RCC 7860 (cell line): ENCODE measurements at places on chromosomes 2 and 18.

DNA sequence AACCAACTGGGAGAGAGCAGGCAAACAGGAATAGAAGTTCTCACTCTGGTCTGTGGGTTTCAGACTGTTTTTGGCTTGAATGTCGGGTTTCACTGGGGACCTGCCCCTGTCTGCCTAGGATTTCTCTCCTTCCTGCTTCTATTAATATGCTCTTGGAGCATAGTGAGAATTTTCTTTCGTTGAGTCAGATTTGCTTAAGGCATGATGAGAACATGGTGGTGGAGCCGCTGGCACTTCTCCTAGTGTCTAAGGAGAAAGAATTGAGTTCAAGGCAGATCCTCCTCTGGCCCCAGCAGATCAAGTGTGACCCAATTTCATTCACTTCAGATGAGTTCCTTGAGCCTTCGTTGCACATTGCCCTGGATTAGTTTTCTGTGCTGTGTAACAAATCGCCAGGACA, 103.9 kb upstream of the HS6ST1 start:
- no peak for DNase-seq

- no peak for DNase-seq
Measured at GRCh38 chr2:28547906-28548600, 52.2 kb downstream of the PLB1 start.

DNA sequence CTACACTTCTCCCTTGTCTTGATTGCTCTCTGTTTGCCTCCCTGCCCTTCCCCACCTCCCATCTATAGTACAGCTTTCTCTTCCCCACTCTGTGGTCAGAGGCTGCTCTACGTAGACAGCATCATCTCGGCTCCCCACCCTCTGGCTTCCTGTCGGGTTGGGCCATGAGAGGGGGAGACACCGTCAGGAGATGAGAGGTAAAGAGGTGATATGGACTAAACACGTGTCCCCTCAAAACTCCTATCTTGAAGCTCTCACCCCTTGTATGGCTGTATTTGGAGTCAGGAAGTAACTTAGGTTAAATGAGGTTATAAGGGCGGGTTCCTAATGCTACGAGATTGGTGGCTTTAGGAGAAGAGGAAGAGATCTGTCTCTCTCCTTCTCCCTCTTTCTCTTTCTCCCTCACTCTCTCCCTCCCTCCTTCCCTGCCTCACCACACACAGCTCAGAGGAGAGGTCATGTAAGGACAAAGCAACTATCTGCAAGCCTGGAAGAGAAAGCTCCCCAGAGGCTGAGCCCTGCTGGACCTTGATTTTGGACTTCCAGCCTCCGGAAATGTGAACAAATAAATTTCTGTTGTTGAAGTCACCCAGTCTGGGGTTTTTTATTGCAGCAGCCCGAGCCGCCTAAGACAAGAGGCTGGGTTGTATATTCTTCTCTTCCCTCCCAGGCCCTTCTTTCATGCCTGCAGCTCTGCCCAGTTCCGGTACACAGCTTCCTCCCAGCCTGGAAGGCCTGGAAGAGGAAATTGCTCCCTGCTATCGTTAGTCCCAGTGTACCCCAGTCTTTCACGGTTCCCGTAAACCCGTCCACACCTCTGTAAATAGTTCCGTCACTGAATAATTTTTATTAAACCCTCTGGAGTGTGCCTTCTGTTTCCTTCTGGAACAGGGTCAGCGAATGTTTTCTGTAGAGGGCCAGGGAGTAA, 138.0 kb downstream of the AKAIN1 start:
- DNase-seq: no peak

DNA sequence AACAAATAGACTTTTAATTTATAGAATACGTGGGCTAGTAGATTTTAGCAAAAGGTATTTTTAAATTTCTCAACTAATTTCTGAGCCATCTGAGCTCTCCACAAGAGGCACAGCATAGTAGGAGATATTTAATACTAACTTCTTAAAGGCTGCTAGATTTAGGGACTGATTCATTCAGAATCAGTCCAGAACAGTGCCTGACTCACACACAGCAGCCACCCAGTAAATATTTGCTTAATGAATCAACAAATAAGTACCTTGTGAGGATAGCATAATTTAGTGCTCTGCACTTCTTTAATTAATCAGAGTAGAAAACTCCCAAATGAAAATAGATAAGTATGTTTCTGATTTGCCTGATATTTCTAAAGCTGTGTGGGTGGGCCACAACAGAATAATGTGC, 35.6 kb upstream of the SYT4 start:
- no peak for DNase-seq

- no peak for DNase-seq
Measured at GRCh38 chr2:103496850-103497249, 735.0 kb downstream of the TMEM182 start.

DNA sequence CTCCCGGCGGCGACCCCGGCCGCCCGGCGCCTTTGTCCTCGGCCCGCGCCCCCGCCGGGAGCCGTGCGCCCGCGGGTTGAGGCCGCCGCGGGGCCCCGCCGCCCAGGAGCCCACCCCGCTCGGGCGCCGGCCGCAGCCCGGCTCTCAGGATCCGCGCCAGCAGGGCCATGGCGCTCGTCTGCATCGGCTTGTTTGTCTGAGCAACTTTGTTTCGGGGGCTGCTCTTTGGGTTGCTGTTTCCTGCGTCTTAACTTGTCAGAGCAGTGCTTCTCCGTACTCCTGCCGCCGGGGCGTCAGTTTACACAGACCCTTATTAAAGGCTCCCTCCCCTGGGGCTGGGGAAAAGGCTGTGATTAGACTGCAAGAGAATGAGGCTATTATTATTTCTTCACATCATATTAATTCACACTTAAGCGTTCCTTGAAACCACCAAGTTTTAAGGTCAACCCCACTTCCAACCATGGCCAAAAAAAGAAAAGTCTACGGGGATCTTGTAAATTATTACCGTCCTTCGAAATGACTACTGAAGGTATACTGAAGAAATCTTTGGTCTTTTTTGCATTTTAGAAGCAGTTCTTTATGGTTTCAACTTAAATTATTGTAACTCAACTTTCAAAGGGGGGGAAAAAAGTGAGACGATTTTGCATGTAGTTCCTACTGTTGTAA, at the start of gene CYP27C1:
TSS of gene CYP27C1 (minus strand) at position 198 of the 666 bp plus-strand sequence. CDS start at position 169, 29 bp downstream.
- no peak for DNase-seq

DNA sequence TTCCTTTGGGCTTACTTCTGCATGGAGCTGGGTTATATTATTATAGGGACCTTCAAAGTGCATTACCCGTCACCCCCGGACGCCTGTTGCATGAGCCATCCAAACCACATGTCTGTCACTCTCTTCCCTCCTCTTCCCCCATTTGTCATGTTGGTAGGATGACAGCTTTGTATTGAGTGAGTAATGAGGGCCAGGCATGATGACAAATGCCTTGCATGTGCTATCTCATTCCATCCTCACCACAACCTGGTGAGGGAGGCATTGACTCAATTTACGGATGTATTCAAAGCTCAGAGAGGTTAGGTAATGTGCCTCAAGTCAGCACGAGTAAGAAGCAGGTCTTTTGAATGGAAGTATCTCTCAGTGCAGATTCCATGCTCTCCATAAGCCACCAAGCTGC, 510.5 kb upstream of the TNP1 start:
- DNase-seq: peak; percentile 97

DNA sequence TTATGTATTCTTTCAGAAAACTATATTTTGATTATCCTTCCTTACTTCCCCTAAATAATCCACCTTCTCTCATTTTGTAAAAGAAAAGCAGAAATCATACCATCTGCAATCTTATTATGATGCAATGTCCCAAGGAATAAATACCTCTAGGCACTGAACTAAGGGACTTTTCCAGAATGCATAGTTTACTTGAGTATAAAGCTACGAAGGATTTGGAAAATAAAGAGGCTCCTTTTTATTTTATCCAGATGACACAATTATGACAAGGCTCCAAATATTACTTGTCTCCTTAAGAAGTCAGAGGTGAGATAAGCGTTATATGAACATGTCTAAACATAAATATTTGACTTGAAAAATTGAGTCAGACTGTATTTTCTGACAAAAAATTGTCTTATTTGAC, 72.1 kb downstream of the COL3A1 start:
- DNase-seq: no peak

GRCh38 chr2:28746429-28747111, 5.1 kb upstream of the PPP1CB start:
- no peak for DNase-seq

DNA sequence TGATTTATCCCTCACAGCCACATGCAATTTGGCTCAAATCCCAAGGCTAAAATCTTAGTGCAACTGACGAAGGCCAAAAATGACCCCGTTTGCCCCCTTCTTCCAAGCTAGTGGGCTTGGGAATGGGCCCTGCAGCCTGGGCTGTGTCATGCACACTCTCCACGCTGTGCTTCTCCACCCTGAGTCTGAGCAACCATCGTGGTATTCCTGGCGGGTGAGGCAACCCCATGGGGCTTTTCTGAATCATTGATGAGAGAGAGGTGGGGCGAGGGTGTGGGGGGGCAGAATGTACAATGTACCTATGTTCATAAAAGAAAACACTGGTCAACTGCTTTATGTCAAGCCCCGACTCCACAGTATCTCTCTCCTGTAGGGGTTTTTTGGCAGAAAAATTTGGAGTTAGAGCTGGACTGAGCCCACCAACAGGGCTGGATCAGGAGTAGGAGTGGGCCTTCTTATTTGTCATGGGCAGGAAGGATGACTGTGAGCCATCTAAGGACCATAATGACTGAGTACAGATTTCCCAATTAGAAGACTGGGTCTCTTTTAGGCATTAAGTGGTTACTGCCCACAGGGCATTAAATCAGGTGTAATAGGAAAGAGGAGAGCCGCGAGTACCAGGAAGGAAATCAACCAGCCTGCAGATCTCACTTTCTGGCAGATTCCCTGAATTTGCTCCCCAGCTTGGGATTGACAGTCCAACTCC, 8.9 kb downstream of the SULT1C2 start:
- DNase-seq: peak; percentile 67

GRCh38 chr2:47260971-47261370, 105.9 kb upstream of the STPG4 start:
- DNase-seq: no peak

DNA sequence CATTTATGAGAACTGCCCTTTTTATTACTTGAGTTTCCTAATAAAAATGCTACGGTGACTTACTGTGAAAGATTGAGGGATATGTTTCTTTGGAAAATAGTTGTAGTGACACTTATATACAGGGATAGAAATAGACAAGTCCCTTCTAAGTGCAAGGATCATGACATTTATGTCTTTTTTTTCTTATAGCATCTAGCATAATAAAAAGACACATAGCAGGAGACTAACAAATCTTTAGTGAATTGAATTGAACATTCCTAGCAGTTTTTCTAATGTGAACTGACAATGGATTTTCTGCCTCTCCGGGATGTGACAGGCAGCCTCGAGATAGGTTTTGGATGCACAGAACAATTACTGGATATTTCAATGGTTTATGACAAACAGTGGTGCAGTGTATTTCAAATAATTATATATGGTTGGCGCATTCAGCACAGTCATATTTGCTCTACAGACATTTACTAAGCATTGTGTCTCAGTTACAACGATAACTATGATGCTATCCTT, 562.8 kb downstream of the ADCYAP1 start:
- no peak for DNase-seq

DNA sequence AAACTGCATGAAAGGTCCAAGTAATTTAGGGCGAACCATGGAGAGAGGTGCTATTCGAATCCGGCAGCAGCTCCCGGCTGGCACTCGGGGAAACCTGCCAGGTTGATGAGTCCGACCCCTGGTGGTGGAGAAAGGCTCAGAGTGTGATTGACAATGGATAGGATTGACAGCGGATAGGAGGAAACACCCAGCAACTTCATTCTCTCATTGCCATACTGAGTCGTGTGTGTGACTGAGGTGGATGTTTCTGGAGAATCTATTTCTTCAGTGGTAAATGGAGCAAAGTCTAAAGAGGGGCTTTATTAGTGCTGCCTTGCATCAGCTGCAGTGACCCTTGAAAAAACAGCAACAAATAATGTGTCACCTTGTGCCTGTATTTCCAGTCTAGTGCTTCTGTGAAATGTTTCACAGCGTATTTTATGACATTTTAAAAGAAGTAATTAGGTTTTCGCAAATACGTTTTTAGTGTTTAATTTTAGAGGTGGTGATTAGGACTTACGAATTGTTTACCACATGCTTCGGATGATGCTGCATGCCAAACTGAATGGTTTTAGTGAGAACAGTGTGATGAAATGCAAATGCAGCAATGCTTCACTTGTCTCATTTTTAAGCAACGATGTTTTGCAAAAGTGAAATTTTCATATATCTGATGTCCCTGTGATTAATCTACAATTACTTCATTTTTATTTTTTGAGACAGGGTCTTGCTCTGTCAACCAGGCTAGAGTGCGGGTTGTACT, 102.0 kb downstream of the DCDC2C start:
- no peak for DNase-seq

DNA sequence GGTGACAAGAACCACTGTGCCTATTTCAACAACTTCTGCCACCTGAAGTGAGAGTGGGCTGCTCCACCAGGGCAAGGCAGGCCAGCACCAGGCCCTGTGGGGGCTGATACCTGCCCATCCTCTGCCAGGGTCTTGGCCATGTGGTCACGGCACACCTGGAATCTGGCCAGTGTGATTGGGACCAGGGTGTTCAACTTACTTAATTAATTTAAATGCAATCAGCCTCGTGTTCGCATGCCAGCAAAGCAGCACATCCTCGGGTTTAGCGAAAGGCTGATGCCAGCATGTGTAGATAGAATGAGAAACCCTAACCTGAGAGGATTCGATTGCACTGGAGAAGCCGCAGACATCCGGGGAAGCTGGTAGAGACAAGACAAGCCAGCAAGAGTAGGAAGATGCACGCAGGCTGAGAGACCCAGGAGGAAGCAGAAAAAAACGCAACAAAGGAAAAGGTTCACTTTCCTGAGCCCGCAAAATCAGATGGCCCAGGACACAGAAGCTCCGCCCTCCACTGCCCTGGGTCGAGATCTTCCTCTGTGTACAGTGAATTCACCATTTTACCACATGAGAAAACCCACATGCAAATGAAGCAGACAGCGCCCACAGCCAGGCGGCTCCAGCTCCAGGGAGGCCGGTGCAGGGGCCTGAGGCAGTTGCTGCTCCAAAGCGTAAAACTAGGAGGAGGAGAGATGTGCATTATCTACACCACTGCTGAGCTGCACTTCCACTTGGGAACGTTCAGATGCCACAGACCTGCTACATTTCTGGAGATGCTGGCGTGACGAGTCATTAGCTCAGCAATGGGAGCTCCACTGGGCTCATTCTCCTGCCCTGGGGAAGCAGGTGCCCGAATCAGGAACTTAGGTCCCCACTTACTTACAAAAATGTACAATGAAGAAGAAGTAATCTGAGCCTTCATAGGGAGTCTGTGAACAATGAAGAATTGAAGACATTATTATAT, 92.1 kb downstream of the TMEM18 start:
- no peak for DNase-seq

- DNase-seq: no peak
Measured at GRCh38 chr2:189487283-189488007, 46.2 kb downstream of the WDR75 start.

DNA sequence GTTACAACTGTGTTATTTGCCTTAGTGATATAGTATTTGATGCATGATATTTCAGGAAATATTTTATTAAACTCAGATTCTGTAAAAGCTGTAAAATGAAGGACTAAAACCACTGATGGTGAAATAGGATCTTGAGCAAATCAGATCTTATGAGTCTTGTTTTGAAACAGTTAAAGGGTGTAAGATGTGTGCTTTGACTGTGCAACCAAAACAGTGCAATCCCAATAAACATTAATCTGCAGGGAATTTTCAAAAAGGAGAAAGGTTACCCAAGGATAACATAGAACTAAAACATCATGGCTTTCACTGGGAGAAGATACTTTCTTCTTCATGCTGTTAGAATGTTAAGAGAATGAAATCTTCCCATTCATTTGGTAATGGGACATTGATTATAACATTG, 378.7 kb downstream of the PARD3B start:
- DNase-seq: no peak

- DNase-seq: no peak
Measured at GRCh38 chr2:10841547-10842219, 29.1 kb upstream of the PDIA6 start.

GRCh38 chr2:160220026-160220425, 20.0 kb upstream of the ITGB6 start:
- DNase-seq: no peak
